ENCODE measurements at places on chromosomes 4 and X.

- peak; percentile 39 for DNase-seq
These were observed 14.9 kb downstream of the NRK start for GRCh38 chrX:105837232-105837631.

DNA sequence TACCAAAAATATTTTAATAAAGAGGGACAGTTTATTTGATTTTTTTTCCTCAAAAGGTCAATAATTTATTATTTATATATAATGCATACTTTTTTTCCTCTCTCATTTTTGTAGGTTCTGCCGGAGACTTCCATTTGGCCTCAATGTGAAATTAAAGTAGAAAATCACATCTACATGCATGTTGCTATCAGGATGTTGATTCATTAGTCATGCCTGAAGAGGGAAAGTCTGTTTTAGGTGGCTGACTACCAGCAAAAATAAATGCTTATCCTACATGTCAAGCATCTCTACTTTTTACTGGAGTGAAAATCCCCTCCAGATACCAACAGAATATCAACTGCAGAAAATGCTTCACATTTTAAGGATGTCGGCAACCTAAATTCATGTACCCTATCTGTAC, 41.5 kb downstream of the KIAA0232 start:
- DNase-seq, result no peak

- DNase-seq, result peak; percentile 85
These were observed 2.9 kb downstream of the MAML3 start for GRCh38 chr4:140150886-140151698.

- no peak for DNase-seq
These were observed 88.3 kb downstream of the EVC2 start for GRCh38 chr4:5619913-5620625.

DNA sequence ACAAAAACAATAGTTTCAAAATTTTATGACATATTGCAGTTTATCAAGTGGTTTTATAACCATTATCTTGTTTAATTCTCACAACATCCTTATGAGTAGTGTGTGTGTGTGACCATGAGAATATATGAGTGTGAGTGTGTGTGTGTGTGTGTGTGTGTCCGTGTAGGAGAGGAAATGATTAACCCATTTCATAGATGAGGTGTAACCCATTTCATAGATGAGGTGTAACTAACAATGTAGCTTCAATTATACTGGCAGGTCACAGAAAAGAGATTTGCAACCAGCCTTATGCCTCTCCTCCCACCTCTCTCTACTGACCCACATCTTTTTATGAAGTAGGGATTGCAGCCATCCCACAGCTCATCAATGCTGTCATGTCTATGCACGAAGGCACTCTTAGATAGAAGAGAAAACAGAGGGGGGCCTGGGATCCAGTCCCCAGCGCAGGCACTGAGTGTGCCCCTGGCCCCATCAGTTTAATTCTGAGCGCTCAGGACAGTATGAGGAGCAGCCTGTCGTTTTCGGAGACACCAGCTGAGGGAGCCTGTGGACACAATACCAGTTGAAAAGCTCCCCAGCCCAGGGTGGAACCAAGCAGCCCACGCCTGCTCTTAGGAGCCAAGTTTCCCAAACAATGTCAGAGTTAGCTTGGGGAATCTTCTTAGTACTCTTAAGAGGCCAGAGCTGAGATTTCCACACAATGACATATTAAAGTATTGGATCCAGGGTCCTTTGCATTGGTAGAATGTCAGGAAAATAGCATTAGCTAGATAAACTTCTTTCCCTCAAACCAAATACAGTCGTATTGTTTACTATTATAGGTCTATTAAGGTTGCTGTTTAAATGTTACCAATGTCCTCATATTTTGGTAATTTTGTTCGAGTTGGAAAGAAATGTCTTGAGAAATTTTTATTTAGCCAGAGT, 88.6 kb downstream of the PALLD start:
- peak; percentile 75 for DNase-seq
